ENCODE measurements at places on chromosomes 7 and 10.

- DNase-seq, result no peak
These were observed 108.0 kb downstream of the GRK5 start for GRCh38 chr10:119315128-119316001.

DNA sequence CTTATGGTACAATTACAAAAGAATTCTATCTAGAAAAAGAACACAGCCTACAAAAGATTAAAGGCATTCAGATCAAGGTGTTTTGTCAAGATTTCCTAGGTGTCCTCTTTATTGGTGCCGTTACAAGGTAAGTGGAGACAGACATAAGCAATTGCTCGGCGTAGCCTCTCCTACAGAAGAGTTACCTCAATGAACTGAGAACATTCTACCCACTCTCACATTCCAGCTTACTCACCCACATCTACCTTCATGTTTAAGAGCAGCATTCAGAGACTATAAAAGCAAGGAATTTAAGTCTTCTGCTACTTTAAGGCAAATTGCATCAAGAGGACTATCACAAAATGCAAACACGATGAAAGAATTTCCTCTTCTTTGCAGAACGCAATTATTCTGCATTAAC, 29.5 kb downstream of the MPP7 start:
- DNase-seq, result no peak

DNA sequence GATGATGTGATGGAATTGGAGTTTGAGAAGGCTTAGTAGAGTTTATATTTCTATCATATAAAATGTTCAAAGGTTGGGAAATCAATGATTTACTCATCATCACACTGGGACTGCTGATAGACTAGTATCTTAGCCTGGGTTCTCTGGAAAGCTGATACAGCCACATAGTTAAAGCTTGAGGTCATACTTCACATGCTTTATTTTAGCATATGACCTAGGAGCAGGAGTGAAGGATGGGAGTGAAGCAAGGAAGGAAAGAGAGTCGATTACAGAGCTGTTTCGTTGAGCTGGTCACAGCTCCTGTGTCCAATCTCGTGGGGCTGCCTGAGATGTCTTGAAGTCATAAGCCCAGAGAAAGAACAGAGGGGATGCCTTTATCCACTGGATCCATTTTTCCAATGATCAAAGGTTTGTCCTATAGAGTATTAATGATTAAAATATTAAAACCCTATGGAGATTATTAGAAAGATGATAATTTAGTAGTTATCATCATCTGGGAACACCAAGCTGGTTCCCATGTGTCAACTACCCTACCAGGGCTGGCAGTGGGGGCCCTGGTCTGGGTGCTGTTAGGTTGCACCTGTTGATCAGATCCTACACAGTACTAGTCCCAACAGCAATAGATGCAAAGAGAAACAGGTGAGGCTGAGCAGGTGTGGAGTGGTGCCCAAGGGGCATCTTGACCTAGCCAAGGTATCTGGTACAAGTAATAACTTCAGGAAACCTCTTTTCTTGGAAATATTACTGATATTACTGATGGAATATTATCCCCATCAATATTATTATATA, 77.8 kb downstream of the BAMBI start:
- no peak for DNase-seq

GRCh38 chr10:92656266-92656961, 33.3 kb upstream of the HHEX start:
- DNase-seq, result no peak

GRCh38 chr7:66693331-66693730, 47.2 kb upstream of the RABGEF1 start:
- DNase-seq, result no peak

DNA sequence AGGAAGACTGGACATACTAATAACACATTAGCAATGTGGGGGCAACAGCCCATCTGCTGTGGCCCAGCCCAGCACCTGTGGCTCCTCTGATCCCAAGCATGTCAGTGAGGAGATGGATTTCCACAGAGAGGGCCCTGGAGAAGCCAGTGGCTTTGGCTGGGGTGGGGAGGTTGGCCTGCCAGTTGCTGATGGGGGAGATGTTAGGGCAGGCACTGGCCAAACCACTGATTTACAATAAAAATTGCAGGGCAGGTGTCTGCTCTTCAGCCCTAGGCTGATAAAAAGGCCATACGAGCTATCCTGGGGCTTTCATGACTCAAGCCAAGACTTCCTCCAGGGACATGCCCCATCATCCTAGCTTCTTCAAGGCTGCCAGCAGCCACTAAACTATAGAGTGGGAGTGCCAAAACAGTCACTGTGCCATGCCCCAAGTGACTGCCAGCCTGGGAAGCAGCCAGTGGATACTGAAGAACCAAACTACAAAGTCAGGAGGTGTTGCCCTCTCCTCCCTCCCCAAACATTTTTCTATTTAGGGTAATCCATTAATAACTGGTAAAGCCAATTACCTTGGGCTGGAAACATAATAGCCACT, 37.8 kb downstream of the DPCD start:
- DNase-seq, result no peak

- no peak for DNase-seq
These were observed 16.0 kb upstream of the RHOBTB1 start for GRCh38 chr10:60960031-60960430.
